ENCODE measurements at places on chromosomes 6 and 20.

- no peak for DNase-seq
Measured at GRCh38 chr6:5776104-5776503, 230.6 kb downstream of the NRN1 start.

DNA sequence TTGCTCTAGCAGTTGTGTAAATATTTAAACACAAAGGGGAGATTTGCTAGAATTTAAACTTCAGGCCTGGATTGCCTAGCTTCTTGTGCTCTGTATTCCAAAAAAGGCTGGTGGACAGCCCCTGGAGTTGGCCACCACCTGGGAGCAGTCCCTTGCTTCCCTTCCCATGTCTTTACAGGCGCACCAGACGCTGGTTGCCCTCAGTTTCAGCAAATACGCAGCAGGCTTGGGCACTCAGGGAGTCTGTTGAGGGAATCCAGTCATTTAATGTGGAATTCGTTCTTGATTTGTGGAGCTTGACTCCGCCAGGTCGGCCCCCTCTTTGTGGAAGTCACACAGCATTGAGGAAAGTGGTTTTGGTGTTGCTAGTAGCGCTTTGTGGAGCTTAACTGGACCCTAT lies 156.8 kb downstream of the DTNBP1 start:
- DNase-seq: no peak

DNA sequence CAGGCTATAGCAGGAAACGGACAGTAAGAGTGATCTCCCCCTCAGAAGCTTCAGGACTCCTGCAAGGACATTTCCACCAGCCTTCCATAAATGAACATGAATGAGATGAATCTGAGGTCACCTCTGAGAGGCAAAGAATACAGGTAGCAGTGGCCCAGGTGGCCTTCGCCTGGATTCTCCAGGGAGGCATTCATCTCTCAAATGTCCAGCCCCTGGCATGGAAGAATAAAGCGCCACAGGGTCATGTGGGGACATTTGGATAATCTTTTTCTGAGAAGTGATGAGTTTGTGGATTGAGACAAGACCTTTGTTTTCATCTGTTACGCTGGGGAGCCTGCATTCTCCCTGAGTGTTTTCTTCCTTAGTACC lies 2.9 kb downstream of the GMPR start:
- no peak for DNase-seq

DNA sequence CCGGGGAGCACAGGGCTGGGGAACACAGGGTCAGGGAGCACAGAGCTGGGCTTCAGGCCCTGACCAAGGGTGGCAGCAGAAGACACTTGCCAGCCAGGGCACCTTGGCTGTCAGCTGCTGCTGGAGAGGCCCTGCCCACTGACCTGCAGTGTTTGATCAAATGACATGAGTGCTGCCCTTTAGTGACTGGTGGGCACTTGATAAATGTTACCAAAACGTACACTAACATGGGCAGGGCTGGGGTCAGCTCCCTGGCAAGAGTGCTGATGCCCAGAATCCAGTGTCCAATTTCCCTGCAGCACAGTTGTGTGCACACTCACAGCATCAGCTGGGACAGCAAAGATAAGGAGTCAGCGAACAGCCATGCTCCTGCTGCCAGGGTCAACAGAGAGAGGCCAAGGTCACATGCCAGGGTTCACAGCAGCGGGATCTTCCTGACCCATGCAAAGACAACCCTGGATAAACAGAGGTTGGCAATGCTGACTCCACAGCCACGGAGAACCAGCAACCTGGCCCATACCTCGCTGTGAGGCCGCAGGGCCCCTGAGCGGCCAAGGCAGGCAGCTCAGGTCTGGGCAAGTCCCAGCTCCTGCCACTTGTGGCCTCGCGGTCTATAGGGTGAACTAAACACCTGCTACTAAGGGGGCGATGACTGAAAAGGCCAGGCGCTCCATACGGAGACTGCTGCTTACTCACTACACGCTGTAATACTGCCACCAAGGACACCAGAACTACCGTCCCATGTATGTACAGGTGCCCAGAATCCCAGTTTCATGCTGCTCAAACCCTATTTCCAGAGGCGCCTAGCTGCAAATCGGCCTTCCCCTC lies 46.3 kb downstream of the NINL start:
- DNase-seq: no peak

DNA sequence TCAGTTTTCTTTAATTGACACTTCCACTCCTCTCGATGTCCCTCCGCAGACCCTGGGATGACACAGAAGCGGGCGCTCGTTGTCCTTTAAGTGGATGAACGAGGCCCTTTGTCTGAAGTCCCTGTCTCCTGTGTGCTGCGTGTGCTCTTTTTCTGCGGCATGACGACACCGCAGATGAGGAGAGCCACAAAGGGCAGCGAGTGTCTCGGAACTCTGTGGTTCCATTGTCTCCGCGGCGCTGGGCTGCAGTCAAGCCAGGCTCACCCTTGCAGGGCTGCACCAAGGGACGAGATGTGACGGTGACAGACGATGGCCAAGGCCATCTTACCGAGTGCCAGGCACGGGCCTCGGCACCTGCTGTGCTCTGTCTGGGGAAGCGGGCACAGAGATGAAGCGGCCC lies 10.6 kb downstream of the PRR18 start:
- DNase-seq: no peak

DNA sequence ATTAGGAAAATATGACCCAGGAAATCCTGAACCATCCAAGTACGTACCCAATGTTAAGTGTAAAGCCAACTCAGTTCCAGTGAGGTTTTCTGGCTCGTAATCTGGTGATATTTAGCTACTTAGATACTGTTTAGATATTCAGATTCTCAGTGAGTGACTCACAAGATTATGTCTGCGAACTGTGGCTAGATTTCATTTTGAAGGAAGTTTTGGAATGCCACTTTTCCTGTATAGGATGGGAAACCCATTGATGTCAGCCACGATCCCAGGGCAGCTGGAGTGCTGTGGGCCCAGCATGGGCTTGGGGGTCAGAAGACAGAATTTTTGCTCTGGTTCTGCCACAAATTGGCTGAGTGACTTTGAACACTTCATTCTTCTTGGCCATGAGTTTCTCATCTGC lies 76.3 kb downstream of the TMEM170B start:
- no peak for DNase-seq

DNA sequence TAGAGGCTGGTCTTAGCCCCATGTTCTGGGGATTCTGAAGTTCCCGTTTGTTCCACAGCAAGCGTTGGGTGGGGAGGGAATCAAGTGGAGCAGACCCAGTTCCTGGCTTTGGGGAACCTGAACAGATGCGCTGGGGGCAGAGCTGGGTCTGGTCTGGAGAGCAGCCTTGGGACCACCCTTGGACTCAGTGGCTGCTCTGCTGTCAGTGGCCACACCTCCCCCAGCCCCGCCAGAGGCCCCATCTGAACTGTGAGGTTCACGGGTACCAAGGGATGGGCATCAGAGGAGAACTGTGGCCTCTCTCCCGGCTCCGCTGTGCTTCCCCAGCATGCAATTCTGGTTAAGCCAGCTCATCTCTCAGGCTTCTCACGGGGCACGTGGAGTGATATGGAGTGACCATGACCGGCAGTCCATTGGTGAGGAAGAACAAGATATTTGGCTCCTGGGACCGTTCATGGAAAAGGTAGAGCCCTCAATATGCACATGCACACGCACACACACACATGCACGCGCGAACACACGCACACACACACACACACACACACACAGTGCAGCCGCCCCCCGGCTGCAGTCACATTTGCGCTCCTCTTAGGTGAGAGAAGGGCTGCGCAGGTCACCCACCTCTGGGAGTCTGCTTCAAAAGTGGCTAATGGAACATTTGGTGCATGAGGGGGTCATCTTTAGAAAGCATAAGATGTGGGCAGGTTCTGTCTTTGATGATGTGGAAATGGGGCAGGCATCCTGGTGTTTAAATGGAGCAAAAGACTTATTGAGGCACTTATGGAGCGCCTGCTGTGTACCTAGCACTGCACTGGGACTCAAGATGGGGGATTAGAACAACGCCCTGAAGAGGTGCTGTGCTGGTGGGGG lies 6.0 kb downstream of the DLGAP4 start:
- DNase-seq: no peak

- DNase-seq: no peak
Measured at GRCh38 chr20:51959066-51959542, 156.8 kb upstream of the SALL4 start.

DNA sequence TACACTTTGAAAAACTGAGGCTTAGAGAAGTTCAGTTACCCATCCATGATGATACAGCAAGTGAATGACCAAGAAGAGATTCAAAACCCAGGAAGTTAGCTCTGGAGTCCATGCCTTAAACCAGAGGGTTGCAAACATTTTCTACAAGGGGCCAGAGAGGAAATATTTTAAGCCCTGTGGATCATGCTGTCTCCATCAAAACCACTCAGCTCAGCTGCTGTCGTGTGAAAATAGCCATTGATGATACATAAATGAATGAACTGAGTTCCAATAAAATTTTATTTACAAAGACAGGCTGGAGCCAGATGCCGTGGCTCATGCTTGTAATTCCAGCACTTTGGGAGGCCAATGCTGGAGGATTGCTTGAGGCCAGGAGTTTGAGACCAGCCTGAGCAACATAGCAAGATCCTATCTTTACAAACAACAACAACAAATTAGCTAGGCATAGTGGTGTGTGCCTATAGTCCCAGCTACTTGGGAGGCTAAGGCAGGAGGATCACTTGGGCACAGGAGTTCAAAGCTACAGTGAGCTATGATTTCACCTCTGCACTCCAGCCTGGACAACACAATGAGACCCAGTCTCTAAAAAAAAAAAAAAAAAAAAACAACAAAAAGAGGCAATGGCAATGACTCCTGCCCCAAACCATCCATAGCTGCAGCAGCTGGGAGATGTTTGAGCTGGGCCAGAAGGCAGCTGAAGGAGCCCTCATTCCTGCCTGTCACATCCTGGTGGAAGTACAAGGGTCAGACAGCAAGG lies 44.1 kb upstream of the RIN2 start:
- no peak for DNase-seq

DNA sequence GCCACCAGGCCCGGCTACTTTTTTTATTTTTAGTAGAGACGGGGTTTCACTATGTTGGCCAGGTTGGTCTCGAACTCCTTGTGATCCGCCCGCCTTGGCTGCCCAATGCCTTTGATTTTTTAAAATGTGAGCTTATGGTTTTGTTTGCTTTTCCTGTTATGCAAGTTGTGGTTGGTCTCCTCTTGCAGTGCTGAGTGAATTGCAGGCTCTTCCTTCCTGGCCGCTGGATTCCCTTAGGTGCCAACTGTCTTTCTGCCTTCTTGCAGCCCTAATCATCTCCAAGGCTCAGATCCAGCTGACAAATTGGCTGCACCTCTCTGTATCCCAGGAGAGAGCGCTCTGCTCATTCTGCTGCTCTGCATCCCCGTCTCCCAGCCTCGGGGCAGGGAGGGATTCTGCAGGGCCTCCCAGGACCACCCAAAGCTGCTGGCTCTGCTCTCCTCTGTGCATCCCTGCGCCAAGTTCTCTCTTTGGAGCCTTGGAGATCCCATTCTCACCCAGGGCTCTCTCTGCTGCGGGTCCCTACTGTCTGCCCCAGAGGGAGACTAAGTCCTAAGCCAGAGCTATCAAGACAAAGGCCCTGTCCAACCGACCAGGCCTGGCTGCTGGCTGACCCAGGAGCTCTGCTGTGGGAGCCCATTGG lies 14.1 kb upstream of the EMILIN3 start:
- DNase-seq: no peak

DNA sequence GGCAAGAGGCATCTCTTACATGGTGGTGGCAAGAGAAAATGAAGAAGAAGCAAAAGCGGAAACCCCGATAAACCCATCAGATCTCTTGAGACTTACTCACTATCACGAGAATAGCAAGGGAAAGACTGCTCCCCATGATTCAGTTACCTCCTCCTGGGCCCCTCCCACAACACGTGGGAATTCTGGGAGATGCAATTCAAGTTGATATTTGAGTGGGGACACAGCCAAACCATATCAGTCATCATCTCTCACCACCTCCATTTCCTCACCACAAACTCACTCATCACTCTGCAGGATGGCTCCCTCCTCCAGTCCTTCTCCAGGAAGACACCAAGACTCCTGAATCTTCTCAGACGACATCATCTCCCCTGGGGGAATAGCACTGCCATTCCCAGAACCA lies 25.8 kb upstream of the SLC16A10 start:
- no peak for DNase-seq

- DNase-seq: no peak
Measured at GRCh38 chr6:97052896-97053295, 128.4 kb downstream of the KLHL32 start.

- DNase-seq: no peak
Measured at GRCh38 chr20:41147767-41148191, 10.4 kb downstream of the PLCG1 start.

DNA sequence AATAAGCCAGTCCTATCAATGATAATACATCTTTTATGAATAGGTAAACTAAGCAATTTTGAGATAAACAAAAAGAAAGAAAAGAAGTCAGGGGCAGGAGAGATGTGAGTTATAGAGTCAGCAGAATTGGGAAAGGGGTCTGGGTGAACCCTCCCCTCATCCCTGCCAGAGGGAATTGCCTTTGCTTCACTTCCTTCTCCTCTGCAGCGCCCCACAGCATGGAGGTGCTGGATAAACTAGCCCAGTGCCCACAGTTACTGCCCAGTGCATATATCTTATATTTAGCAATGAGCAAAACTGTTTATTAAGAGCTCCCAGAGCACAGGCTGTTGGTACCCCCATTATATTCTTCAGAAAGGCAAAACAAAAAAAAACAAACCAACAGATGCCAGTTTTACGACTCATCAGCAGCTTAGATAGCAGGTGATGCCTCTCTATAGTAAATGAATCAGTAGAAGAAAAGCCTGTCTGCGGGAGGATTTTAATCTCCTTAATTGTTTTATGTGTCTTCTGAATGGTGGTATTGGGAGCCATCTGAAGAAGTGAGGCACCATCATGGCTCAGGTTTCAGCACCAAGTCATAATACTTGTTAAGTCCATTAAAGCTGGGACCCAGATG lies 419.2 kb downstream of the EPM2A start:
- DNase-seq: no peak

DNA sequence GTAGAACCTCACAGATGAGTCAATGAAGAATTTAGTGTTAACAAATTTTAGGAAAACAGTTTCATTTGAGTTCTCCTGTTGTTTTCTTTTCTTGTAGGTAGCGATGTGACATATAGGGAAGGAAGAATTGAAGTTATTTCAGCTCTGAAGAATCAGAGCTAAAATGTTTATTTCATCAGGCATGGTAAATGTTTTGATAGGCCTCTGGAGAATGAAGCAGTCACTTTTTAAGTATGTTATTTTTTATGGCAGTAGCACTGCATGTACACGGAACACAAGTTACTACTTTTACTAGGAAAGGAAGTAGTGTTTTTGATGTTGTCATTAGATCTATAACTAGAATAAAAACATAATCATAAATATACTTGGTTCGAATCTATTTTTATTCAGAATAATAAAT lies 1357.3 kb upstream of the CITED2 start:
- no peak for DNase-seq
